T-helper 17 cell (primary cell): ENCODE measurements at places on chromosomes 4 and X.

DNA sequence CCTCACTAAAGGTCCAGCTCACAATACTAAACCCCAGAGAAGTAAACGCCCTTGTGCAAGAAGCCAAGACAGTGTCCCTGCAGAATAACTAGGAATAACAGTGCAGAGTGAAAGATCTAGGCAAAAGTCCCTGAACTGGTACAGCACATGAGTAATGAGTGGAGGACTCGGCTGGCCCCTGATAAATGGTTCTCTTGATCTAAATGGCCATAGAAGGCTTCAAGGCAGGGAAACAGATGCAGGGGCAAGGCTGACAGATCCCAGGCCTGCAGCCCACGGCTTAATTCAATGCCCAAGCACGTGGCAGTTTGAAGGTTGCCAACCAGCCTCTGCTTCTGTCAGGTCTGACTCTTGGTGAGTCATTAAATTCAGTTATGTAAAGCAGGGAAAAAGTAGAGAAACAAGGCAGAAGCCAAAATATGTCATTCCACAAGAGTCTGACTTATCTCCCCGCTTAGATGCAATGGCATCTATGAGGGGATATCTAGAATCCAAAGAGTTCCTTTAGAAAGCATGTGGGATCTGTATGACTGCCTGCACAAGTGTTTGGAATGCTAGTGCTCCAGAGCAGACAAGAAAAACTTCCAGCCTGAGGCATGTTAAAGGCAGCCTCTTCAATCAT, 121.3 kb downstream of the PRDM5 start:
- H3K27ac ChIP-seq = no peak overlapping the region
- H3K4me1 ChIP-seq = no peaks in the 10 kb centered on the region
- DNase-seq = no peak
- no peak overlapping the region for H3K4me3 ChIP-seq

DNA sequence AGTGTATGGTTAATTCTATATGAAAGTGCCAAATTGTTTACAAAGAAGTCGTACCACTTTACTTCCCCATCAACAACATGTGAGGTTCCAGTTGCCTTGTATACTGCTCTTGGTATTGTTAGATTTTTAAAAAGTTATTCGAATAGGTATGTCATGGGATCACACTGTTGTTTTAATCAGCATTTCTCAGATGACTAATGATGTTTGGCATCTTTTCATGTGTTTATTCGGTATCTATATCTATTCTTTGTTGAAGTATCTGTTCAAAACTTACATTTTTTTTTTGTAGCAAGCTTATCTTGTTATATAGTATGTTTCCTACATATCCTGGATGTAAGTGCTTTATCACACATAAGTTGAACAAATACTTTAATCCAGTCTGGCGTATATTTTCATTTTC, 99.4 kb upstream of the MAB21L2 start:
- peaks cover 2% of the 10 kb centered on the region for H3K4me1 ChIP-seq
- DNase-seq = no peak
- H3K27me3 ChIP-seq = no peaks in the 10 kb centered on the region
- no peak overlapping the region for H3K27ac ChIP-seq

- no peaks in the 10 kb centered on the region for H3K36me3 ChIP-seq
- no peak for DNase-seq
- no peak overlapping the region for H3K4me3 ChIP-seq
- no peak overlapping the region for H3K27ac ChIP-seq
Measured at GRCh38 chr4:17708992-17709762, 72.2 kb downstream of the FAM184B start.

DNA sequence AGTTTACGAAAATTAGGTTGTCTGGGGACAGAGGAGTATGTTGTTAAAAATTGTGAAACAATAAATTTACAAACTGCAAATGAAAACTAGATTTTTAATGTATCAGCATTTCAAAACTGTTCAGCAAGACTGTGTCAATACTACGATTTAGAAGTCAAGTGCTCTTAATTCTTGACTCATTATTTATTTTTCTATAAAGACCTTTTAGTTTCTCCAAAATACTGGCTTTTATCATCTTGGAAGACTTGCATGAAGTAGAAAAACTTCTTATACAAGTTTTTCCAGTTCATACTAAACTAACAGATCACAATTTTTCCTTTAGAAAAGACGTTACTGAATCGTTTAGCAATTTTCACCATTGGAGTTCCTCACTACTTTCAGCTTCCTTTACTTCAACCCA, 231.4 kb downstream of the PPP3CA start:
- no peak for DNase-seq
- H3K4me1 ChIP-seq = peaks cover 6% of the 10 kb centered on the region
- no peak overlapping the region for H3K27ac ChIP-seq
- no peaks in the 10 kb centered on the region for H3K27me3 ChIP-seq
- no peak overlapping the region for H3K4me3 ChIP-seq

- no peak for DNase-seq
- peaks cover 2% of the 10 kb centered on the region for H3K36me3 ChIP-seq
- H3K4me3 ChIP-seq = no peak overlapping the region
- no peak overlapping the region for H3K27ac ChIP-seq
Measured at GRCh38 chr4:168528131-168528949, 31.5 kb downstream of the PALLD start.
